ENCODE measurements at places on chromosomes 1 and 21.

GRCh38 chr1:232991238-232991637 lies 40.8 kb downstream of the NTPCR start:
- DNase-seq: no peak

DNA sequence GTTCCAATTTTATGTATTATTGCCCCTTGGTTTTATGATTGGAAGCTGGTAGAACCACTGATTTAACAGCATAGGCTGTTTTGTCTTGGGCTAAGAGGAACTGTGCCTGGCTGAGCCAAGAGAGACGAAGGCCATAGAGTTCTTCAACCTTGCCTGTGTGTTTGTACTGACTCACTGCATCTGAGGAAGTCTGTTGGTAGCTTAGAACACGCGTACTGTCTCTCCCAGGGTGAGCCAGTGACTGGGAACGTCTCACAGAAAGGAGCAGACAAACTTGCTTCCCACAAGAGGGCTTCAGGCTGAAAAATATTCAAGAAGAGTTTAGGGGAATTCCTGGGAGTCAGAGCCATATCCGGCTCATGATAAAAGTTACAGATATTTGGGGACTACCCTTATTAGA lies 14.9 kb downstream of the TMEM51 start:
- peak; percentile 68 for DNase-seq

GRCh38 chr1:205237526-205238484 lies 10.1 kb downstream of the TMCC2 start:
- no peak for DNase-seq

DNA sequence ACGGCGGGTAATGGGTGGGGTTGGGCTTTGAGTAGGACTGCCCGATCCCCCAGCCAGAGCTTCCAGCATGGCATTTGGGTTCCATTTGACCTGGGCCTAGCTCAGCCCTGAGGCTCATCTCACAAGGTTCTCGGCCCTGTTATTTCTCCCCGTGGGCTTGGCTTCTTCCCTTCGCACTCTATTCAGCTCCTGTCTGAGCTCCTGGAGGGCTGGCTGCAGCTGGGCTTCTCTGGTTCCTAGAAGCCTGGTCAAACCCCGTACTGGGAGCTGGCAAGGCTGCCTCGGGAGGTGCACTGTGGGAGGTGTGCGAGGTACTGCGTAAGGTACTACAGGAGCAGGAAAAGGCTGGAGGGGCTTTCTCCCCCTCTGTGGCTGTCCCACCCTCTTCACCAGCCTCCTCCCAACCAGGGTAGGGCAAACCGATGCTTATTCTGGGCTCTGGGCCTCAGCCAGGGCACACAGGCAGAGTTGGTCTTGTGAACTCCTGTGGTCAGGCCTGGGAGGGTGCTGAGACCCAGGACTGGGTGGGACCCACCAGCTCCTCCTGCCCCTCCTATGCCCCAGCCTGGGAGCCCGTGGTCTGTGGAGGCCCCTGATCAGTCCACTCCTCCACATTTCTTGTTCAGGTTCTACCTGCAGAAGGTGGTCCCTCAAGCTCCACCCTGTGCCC lies 814 bp downstream of the A3GALT2 start:
- DNase-seq: no peak

Measured in SJSA1 (cell line).